ENCODE measurements at places on chromosomes 5 and 9. TPM values are rescaled to one million over a fixed set of nuclear protein-coding genes. Genes with fewer than 3 reads are reported as not detected.

- no peak for DNase-seq
These were observed 155.1 kb upstream of the RAI14 start for GRCh38 chr5:34501016-34501415.

DNA sequence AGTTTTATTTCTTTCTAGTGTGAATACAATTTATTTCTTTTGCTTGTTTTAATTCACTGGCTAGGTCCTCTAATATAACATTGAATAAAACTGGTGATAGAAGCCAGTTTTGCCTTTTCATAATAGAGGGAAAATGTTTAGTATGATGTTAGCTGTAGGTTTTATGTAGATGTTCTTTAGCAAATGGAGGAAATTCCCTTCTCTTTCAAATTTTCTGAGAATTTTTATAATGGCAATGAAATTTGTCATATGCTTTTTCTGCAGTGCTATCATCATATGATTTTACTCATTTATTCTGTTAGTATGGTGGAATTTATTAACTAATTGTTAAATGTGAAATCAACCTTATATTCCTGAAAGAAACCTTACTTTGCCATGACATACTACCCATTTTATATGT lies 18.1 kb upstream of the MACROH2A1 start:
- DNase-seq: no peak

- DNase-seq: no peak
These were observed 262.5 kb upstream of the TAS2R1 start for GRCh38 chr5:9892696-9893095.

- no peak for DNase-seq
These were observed 35.9 kb upstream of the UNC5A start for GRCh38 chr5:176774216-176775171.

DNA sequence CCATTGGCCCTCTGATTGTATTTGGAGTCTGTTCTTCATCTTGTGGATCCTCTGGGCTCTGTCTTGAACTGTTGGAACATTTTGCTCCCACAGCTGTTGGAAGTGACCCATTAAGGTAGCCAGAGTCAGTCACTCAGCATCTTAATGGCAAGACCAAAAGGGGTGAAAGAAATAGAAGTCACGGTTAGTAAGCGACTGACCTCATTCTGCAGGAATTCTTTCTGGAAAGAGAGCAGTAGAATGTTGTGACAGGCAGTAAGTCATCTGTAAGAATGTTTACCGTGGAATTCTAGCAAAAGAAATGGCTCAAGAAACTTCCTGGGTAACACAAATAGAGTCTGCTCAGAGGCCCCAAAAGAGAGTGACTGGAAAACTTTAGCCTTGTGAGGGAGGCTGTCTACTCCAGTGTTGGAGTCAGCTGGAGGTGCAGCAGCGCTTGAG lies 28.6 kb upstream of the TNC start:
- no peak for DNase-seq

GRCh38 chr9:28909526-28909925 lies 1336.2 kb upstream of the C9orf72 start:
- DNase-seq: no peak

DNA sequence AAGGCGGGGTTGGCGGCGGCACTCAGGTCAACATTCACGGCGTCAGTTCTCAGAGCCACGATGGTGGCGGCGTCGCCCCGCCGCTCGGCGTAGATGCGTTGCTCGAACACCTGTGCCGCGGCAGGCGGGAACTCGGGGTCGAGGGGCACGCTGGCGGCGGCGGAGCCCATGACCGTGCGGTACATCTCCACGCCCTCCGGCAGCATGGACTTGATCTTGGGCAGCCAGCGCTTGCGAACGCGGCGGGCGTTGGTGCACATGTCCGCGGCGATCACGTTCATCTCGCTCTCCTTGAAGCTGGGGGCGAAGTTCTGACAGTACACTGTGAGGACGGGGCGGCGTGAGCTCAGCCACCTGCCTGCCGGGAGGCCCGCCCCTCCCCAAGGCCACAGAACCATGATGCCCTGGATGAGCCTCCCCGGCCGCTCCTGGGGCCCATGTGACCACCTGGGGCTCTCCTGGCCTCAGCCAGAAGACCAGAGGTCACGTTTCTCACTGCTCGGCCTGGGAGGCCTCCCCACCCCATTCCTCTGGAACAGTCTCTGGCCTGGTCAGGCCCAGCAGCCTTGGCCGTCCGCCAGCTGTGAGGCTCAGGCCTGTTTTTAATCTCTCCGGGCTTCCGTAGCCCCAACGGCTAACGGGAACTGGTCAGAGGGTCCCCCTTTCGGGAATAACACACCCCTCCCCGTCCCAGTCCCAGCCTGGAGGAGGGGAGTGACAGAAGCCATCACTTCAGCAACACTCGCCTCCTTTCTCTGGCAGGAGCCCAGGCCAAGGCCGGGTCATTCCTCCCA lies 50.7 kb upstream of the UBAC1 start:
- no peak for DNase-seq

DNA sequence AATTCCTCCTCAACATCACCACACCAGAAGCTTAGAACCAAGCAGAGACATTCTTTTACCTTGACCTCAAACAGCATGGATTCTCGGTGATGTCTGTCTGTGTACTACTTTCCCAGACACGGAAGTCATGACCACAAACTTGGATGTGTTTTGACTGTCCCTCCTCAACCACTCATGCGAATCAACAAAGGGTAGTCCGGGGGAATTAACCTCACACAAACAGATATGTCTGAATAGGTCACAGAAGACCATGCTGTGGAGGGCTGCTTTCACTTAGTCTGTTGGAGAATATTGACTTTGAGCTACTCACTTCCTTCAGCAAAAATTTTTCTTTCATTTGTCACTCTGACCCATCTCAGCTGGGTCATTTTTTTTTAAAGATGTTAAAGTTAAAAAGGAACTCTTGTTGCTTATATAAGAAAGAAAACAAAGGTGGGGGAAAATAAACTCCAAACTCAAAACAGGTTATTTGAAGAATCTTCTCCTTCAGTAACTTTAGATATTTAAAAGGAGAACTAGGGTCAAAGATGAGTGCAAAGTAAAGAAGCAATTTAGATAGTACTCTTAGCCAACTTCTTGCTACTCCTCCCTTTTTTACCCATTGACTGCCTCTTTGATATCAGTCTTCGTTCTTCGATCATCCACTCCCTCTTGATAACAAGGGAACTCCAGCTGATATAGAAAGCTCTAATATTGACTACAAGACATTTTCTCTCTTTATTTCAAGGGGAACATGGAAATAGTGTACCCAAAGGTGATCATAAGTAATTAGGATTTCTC lies 343.4 kb upstream of the CDH6 start:
- no peak for DNase-seq

DNA sequence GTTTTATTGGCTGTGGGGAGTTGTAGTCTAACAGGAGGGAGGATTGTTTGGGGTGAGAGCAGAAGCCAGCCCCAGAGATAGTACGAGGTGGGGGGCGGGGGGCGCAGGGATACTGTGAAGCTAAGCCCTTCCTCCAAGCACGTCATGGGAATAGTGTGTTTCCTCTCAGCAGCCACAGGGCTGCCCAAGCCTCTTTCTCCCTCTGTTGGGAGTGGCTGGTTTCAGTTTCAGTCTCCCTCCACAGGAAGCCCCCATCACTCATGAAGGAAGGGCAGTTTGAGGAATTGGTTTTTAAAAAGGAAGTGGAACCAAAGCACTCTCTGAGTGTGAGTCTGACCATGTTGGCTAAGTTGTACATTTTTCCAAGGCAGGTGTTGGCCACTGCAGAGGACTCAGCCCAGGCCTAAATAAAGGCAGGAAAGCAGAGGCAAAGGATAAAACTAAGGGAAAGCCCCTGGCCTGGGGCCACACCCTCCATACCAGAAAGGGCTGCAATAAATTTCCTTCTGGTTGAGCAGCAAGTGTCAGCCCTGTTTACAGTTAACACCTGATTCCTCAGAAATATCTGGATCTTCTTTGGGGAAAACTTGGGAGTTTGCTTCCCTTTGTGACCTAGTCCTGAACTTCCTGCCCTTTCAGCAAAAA lies 3.2 kb downstream of the RAB24 start:
- peak; percentile 68 for DNase-seq

GRCh38 chr9:121684381-121685145 lies 33.1 kb downstream of the DAB2IP start:
- DNase-seq: peak; percentile 52

GRCh38 chr9:113563826-113564497 lies 100.4 kb downstream of the RGS3 start:
- DNase-seq: no peak

DNA sequence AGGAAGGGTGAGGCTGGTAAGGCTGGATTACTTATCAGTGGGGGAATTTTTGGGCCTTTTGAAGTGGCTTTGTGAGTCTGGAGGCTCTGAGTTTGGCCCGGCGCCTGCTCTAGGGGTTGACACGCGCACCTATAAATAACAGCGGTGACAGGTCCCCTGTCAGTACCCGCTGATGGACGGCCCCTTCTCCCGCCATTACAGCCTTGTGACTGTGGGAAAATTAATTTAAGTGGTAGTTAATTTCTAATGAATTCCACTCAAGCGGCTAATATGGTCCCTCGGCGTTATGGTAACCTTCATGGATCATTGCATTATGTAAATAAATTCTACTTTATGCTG lies 16.5 kb downstream of the MRPL36 start:
- DNase-seq: peak; percentile 39

DNA sequence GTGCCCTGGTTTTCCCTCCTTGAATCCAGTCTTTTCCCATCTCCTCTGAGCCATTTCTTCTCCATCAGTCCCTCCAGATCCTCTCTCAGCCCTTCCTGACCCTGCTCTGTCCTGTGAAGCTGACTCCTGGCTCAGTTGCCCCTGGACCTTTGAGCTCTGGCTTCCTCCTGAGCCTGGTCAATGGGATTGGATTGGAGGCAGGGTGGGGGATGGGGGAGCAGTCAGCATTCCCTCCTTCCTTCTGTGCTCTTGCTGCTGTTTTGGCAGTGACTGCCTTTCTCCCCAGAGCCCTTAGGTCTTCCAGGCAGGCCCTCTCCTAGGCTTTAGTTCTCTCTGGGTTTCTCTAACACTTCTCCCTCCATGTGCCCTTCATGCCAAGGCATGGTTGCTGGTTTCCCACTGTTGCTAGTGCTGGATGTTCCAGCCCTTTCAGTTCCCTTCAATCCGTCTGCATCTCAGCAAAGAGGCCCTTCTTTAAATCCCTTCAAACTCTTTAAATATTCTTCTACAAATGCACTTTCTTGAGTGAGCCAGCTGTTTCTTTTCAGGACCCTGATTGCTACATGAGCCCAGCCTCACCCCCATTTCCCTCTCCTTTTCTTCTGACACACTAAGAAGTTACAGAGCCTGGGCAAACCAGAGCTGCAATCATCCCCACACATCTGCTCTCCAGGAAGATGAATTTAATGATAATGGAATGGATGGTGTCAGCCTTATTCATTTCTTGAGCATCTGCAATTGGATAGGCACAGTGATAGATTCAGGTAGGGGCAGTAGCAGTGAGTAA lies 2.2 kb downstream of the TNFSF15 start:
- no peak for DNase-seq

DNA sequence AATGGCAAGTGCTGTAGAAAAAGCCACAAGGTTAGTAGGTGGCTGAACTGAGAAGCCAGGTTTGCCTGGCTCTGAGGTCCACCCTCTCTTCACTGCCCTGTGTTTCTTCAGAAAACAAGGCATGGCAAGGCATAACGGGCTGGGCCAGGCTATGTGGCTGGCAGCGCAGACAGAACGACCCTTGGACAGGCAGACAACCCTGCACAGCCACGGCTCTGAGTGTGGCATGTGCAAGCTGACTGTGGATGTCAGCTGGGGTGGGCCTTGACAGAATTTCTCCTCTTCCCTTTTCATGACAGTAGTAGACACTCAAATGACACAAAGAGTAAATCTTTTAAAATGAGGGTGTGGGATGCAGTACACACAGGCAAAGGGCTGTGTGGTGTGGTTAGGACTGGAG lies 81.7 kb downstream of the MACROH2A1 start:
- no peak for DNase-seq

DNA sequence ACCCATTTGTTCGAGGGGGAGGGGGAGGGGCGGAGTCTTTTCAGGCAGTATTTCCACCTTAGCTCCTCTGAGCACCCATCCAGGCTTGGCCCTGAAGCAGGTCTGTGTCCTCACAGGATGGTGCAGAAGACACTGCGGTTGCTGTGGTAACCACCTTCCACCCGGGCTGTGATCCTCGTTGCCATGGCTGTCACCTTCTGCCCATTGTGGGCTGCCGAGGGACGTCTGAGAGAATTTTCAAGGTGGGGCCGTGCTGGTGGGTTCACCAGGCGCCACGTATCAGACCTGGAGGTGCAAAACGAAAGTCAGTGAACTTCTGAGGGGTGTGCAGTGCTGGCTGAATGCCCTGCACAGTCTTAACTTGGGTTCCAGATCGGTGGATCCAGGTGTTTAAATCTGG lies 26.7 kb downstream of the POLR1E start:
- DNase-seq: peak; percentile 24

DNA sequence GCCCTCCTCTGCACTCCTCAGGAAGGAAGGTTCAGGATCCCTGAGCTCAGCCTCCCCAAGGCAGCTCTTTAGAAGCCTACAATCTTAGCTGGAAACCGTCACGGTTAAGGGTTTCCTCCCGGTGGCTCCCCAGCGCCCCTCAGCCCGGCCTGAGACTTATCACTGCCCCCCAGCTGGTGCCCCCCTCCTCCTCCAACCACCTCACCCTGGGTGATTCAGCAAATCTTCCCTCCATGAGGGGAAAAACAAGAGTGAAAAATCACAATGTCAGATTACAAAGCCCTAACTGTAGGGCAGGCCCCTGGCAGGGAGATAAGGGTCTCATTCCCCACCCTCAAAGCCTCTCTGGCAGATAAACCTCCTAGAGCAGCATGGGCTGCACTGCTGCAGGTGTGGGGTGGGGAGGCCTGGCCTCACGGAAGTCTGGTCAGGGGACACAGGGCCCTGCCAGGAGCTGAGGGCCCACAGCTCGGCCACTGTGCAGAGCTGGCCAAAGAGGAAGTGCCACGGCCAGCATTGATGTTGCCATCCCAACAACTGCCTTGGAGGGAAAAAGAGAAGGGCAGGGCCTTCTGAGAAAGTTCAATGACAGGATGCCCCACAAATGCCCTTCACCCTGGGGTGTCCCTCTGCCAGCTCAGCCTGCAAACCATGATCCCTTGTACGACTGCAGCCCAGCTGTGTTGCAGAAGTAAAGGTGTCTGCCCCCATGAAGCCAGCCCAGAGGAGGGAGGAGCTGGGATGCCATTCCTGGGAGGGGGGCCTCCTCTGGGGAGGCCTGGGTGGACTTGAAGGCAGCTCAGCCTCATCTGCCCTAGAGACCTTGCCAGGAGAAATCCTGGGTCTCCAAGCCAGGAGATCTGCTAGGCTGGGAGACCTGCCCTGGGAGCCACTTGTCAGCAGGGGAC lies 25.9 kb downstream of the GFI1B start:
- DNase-seq: no peak

GRCh38 chr9:73118286-73118685 lies 33.4 kb upstream of the ANXA1 start:
- DNase-seq: no peak

IL13 gene
- 4.8 TPM for total RNA-seq

ACOT12 gene
- total RNA-seq: not detected

KCNV2 gene
- total RNA-seq: not detected

CORO2A gene
- 12.2 TPM for total RNA-seq

CAMK4 gene
- total RNA-seq: 79.7 TPM

PCDHGC4 gene
- not detected for total RNA-seq

TMEFF1 gene
- total RNA-seq: 0.68 TPM

SLC45A2 gene
- total RNA-seq: not detected

CARD6 gene
- total RNA-seq: 1.4 TPM

ARID3C gene
- total RNA-seq: 0.29 TPM

CYSRT1 gene
- total RNA-seq: 0.34 TPM
